Effector memory CD4-positive, alpha-beta T cell (primary cell): ENCODE measurements at places on chromosomes 7 and 10.

- no peak for DNase-seq
- H3K4me1 ChIP-seq = peaks cover 10% of the 10 kb centered on the region
- no peak overlapping the region for H3K27ac ChIP-seq
Measured at GRCh38 chr10:6643962-6644361, 63.9 kb upstream of the PRKCQ start.

GRCh38 chr10:42551582-42552187 is 86.7 kb downstream of the ZNF33B start:
- peak overlapping the region; percentile 94 for H3K4me3 ChIP-seq
- no peaks in the 10 kb centered on the region for H3K27me3 ChIP-seq
- peaks cover 12% of the 10 kb centered on the region for H3K4me1 ChIP-seq
- peak overlapping the region; percentile 82 for H3K27ac ChIP-seq
- H3K36me3 ChIP-seq = no peaks in the 10 kb centered on the region

DNA sequence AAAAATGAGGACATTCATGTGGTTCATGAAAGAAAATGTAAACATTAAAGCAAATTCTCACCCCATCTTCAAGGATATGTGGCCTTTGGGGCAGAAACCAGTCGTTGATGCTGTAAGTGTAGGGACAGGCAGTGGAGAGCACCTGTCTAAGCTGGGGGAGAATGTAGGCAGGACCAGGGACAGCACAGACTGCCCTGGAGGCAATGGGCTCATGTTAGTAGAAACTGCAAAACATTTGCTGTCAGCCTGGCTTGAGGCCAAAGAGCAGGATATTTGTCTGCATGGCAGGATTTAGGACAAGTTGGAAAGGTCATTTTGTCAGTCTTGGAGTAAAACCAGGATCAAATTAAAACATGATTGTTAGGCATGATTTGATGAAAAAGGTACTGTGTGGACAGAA is 211.6 kb upstream of the AGK start:
- no peaks in the 10 kb centered on the region for H3K27me3 ChIP-seq
- no peak overlapping the region for H3K27ac ChIP-seq
- no peaks in the 10 kb centered on the region for H3K4me1 ChIP-seq
- no peak for DNase-seq
- no peak overlapping the region for H3K4me3 ChIP-seq
- H3K36me3 ChIP-seq = no peaks in the 10 kb centered on the region

- no peak for DNase-seq
- no peaks in the 10 kb centered on the region for H3K36me3 ChIP-seq
- no peak overlapping the region for H3K4me3 ChIP-seq
- H3K4me1 ChIP-seq = peaks cover 21% of the 10 kb centered on the region
- H3K27ac ChIP-seq = no peak overlapping the region
Measured at GRCh38 chr10:132421847-132422751, 25.1 kb downstream of the PWWP2B start.

- H3K27me3 ChIP-seq = no peaks in the 10 kb centered on the region
- H3K4me3 ChIP-seq = no peak overlapping the region
- H3K36me3 ChIP-seq = no peaks in the 10 kb centered on the region
- H3K4me1 ChIP-seq = no peaks in the 10 kb centered on the region
- no peak for DNase-seq
Measured at GRCh38 chr7:39616138-39616537, 7.2 kb upstream of the RALA start.

DNA sequence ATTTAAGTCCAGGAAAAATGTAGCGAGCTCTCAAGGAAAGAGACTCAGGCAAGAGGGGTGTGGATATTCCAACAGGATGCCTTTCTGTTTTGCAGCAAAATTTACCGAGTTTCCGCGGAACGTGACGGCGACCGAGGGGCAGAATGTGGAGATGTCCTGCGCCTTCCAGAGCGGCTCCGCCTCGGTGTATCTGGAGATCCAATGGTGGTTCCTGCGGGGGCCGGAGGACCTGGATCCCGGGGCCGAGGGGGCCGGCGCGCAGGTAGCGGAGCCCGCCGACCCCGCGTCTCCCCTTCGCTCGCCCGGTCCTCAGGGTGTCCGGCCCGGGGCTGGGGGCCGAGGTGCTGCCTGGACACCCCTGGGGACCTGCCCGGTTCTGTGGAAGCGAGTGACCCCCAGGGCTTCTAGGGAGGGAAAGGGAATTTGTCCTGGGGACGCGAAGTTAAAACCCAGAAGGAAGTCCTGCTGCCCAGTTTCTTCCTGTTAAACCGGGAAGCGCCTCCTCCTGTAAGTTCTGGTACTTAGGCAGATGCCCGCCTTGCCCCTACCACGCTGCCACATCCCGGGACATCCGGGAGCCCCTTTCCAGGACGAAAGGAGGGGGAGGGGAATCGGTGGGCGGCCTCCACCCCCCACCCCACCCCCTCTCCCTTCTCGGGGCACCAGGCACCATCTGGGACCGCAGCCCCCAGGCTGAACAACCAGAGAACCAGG is 2.5 kb downstream of the VSTM2A start:
- no peaks in the 10 kb centered on the region for H3K4me1 ChIP-seq
- peaks cover 12% of the 10 kb centered on the region for H3K27me3 ChIP-seq
- no peaks in the 10 kb centered on the region for H3K36me3 ChIP-seq
- DNase-seq = no peak
- no peak overlapping the region for H3K4me3 ChIP-seq
- no peak overlapping the region for H3K27ac ChIP-seq

GRCh38 chr7:26061678-26062603 is 90.1 kb upstream of the NFE2L3 start:
- no peak overlapping the region for H3K4me3 ChIP-seq
- DNase-seq = peak; percentile 27
- no peaks in the 10 kb centered on the region for H3K4me1 ChIP-seq
- no peaks in the 10 kb centered on the region for H3K36me3 ChIP-seq

DNA sequence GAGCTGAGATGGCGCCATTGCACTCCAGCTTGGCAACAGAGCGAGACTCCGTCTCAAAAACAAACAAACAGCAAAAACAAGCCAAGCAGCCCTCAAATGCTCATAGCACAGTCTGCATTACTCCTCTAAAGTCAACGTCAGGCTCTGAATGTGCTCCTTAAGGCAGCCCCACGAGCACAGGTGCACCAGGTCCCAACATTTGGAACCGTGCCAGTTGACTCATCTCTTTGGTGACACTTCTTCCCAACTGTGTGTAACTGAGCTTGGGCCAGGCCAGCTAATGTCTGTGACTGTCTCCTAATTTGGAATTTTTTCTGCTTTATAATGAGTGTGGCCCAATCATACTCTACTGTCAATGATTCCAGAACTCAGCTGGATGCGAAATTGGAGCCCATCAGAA is 66.3 kb upstream of the EFCAB10 start:
- no peak for DNase-seq
- no peak overlapping the region for H3K27ac ChIP-seq
- no peaks in the 10 kb centered on the region for H3K27me3 ChIP-seq

DNA sequence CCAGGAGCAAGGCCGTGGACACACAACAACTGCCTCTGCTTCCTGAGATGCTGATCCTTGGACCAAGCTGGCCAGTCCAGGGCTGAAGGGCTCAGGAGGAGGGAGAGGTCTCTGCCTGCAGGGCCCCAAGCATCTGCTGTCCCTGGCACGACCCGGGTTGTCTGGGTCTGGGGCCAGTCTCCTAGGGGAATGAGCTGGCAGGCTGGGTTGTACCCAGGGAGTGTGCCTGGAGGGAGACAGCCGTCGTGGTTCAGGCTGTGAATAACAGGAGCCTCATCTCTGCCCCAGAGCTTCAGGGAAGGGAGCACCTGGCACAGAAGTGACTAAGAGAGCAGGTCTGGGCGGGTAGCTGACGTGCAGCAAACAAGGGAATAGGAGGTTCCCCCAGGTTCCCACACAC is 17.9 kb upstream of the SERPINE1 start:
- no peak for DNase-seq
- no peaks in the 10 kb centered on the region for H3K4me1 ChIP-seq
- no peak overlapping the region for H3K27ac ChIP-seq
- no peaks in the 10 kb centered on the region for H3K27me3 ChIP-seq

GRCh38 chr7:2616387-2617324 is 15.1 kb upstream of the TTYH3 start:
- no peaks in the 10 kb centered on the region for H3K27me3 ChIP-seq
- no peaks in the 10 kb centered on the region for H3K36me3 ChIP-seq
- H3K4me1 ChIP-seq = no peaks in the 10 kb centered on the region
- DNase-seq = no peak
- no peak overlapping the region for H3K27ac ChIP-seq

DNA sequence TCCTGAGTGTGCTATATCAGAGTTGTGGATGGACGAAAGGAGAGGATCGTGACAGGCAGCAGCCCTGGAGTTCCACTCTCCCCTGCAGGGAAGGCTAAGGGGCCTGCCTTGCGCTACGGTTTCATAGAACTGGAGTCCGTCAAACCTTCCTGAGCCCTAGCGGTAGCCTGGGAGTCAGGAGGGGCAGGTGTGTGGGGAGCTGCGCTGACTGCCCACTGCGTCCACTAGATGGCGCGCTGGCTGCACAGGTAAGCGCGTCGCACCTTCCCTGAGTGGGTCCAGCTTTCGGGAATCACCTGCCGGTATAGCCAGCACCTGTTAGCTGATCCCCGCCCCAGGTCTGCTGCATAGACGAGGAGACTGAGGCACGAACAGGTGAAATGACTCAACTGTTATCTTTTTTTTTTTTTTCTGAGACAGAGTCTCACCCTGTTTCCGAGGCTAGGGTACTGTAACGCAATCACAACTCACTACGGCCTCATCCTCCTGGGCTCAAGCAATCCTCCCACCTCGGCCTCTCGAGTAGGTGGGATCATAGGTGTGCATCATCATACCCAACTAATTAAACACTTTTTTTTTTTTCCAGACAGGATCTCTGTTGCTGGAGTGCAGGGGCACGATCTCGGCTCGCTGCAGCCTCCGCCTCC is 20.2 kb upstream of the BAIAP2L1 start:
- no peaks in the 10 kb centered on the region for H3K4me1 ChIP-seq
- H3K4me3 ChIP-seq = no peak overlapping the region
- H3K27me3 ChIP-seq = peaks cover 3% of the 10 kb centered on the region
- no peaks in the 10 kb centered on the region for H3K36me3 ChIP-seq
- peak; percentile 6 for DNase-seq

GRCh38 chr10:24680647-24681524 is 42.8 kb downstream of the ARHGAP21 start:
- H3K4me3 ChIP-seq = no peak overlapping the region
- H3K36me3 ChIP-seq = no peaks in the 10 kb centered on the region
- H3K27me3 ChIP-seq = no peaks in the 10 kb centered on the region

- peak overlapping the region; percentile 57 for H3K27ac ChIP-seq
- H3K4me1 ChIP-seq = peaks cover 14% of the 10 kb centered on the region
- DNase-seq = peak; percentile 46
- no peaks in the 10 kb centered on the region for H3K36me3 ChIP-seq
- no peaks in the 10 kb centered on the region for H3K27me3 ChIP-seq
- no peak overlapping the region for H3K4me3 ChIP-seq
Measured at GRCh38 chr7:131188367-131189339, 139.0 kb upstream of the MKLN1 start.

- H3K36me3 ChIP-seq = no peaks in the 10 kb centered on the region
- no peak for DNase-seq
- H3K4me3 ChIP-seq = no peak overlapping the region
- H3K27me3 ChIP-seq = no peaks in the 10 kb centered on the region
Measured at GRCh38 chr10:93440591-93441091, 41.5 kb downstream of the MYOF start.

DNA sequence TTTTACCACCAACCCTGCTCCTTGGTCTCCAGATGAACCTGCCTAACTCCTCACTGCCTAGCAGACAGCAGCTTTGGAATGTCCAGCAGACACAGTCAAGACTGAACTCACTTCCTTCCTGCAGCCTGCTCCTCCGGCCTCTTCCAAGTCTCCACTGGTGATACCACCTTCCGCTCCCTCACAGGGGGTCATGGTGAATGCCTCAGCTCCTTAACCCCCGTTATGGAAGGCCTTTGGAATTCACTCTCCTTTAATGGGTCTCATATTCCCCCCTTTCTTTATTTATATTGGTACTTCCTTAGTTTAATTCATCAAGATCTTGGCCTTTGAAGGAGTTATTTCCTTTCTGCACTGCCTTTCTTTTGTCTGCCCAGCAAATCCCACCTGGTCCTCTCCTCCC is 44.9 kb upstream of the ZNF32 start:
- no peak overlapping the region for H3K27ac ChIP-seq
- no peak for DNase-seq
- H3K4me3 ChIP-seq = no peak overlapping the region
- peaks cover 8% of the 10 kb centered on the region for H3K4me1 ChIP-seq
- H3K27me3 ChIP-seq = no peaks in the 10 kb centered on the region

GRCh38 chr10:95832216-95833041 is 75.3 kb upstream of the CC2D2B start:
- H3K4me3 ChIP-seq = no peak overlapping the region
- H3K36me3 ChIP-seq = no peaks in the 10 kb centered on the region
- no peaks in the 10 kb centered on the region for H3K27me3 ChIP-seq
- peaks cover 4% of the 10 kb centered on the region for H3K4me1 ChIP-seq

GRCh38 chr7:156896388-156897022 is 3.5 kb upstream of the LMBR1 start:
- H3K27me3 ChIP-seq = no peaks in the 10 kb centered on the region
- no peak overlapping the region for H3K27ac ChIP-seq
- H3K4me3 ChIP-seq = no peak overlapping the region
- peaks cover 7% of the 10 kb centered on the region for H3K4me1 ChIP-seq
- H3K36me3 ChIP-seq = no peaks in the 10 kb centered on the region

- no peak overlapping the region for H3K27ac ChIP-seq
- no peaks in the 10 kb centered on the region for H3K36me3 ChIP-seq
- DNase-seq = no peak
- no peak overlapping the region for H3K4me3 ChIP-seq
- H3K4me1 ChIP-seq = no peaks in the 10 kb centered on the region
Measured at GRCh38 chr7:17384400-17384799, 85.9 kb downstream of the AHR start.

DNA sequence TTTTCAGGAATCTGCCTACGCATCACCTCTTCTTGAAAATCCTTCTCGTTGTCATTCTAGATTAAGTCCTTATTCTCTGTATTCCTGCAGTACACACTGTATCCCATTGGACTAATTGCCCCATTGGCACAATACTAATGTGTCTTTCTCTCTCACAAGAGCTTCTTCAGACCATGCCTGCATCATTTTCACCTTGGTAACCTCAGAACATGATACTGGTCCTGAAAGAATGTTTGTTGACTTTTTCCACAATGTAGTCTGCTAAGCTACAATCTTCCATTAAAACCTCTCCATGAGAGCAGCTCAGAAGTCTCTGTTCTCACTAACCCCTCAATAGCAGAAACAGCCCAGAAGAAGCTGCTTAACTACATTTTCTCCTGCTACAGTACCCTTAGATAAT is 270.7 kb downstream of the PCDH15 start:
- no peak for DNase-seq
- no peak overlapping the region for H3K27ac ChIP-seq
- H3K4me3 ChIP-seq = no peak overlapping the region

DNA sequence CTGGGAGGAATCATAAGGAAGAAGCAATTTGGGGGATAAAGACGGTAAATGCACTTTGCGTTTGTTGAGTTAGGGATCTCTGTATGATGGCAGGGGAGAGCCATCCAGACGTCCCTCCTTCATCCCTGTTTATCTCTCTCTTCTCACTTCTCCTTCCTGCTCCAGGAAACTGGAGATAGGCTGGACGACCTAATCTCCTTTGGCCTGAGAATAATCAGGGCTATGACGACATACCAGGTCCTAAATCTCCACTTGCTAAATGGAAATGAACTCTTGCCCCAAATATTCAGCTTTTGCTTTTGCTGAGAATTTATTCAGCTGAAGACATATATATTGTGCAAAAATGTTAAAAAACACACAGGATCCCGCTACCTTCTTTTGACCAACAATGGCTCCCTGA is 182.9 kb upstream of the INHBA start:
- H3K27me3 ChIP-seq = no peaks in the 10 kb centered on the region
- no peak overlapping the region for H3K27ac ChIP-seq
- H3K4me3 ChIP-seq = no peak overlapping the region
- H3K4me1 ChIP-seq = no peaks in the 10 kb centered on the region
- H3K36me3 ChIP-seq = no peaks in the 10 kb centered on the region
